ENCODE measurements at places on chromosomes 16 and 17. TPM values are rescaled to one million over a fixed set of nuclear protein-coding genes. Genes with fewer than 3 reads are reported as not detected.

- H3K27ac ChIP-seq, result no peak overlapping the region
- no peaks in the 10 kb centered on the region for H3K36me3 ChIP-seq
- no peak for DNase-seq
- no peaks in the 10 kb centered on the region for H3K27me3 ChIP-seq
- H3K4me3 ChIP-seq, result no peak overlapping the region
These were observed 17.4 kb downstream of the WNT9B start for GRCh38 chr17:46868689-46869187.

DNA sequence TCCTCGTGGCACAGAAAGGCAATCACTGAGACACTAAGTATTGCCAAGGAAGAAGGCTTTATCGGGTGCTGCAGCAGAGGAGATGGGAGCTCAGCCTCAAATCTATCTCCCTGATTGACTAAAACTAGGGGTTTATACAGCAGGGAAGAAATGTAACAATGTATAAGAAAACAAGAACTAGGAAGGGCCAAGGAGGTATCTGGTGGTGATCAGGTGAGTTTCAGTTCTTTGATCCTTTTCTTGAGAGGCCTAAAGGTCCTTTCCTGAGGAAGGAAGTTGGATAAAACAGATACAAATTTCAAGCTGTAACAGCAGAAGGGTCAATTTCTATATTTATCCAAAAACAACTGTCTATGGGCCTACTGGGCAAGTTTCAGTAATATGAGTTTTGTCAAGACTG, 212.4 kb downstream of the COPRS start:
- no peak overlapping the region for H3K4me3 ChIP-seq
- H3K36me3 ChIP-seq, result no peaks in the 10 kb centered on the region
- H3K27ac ChIP-seq, result no peak overlapping the region
- no peaks in the 10 kb centered on the region for H3K27me3 ChIP-seq
- peaks cover 13% of the 10 kb centered on the region for H3K4me1 ChIP-seq
- DNase-seq, result no peak

Gene SPATA32
- total RNA-seq, result not detected

Gene ALKBH5
- total RNA-seq, result 100 TPM

- H3K36me3 ChIP-seq, result no peaks in the 10 kb centered on the region
- H3K4me3 ChIP-seq, result no peak overlapping the region
- H3K27ac ChIP-seq, result no peak overlapping the region
- no peak for DNase-seq
- H3K27me3 ChIP-seq, result no peaks in the 10 kb centered on the region
- H3K4me1 ChIP-seq, result peaks cover 6% of the 10 kb centered on the region
These were observed 5.7 kb upstream of the CD300LG start for GRCh38 chr17:43841282-43841681.

GRCh38 chr16:83550183-83550569, 257.6 kb upstream of the HSBP1 start:
- no peak overlapping the region for H3K27ac ChIP-seq
- no peaks in the 10 kb centered on the region for H3K36me3 ChIP-seq
- DNase-seq, result no peak
- H3K4me1 ChIP-seq, result no peaks in the 10 kb centered on the region

DNA sequence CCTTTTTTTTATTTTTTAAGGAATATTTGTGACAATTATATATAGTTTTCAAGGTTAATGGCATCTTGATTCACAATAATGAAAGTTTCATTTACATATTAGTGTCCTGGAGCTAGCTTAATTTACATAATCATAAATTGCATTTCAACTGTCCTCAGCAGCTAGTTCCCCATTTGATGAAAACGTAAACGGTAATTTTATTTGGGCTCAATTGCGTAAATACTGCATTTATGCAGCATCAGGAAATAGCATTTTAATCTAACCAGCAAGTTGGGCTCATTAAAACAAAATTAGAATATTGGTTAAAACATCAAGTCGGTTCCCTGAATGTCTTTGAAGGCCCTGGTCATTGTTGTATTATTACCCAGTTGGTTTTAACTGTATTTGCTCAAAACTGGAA, 136.8 kb upstream of the CDH5 start:
- H3K36me3 ChIP-seq, result no peaks in the 10 kb centered on the region
- no peaks in the 10 kb centered on the region for H3K27me3 ChIP-seq
- H3K4me3 ChIP-seq, result no peak overlapping the region
- H3K27ac ChIP-seq, result no peak overlapping the region

GRCh38 chr17:59367657-59368045, 36.2 kb downstream of the YPEL2 start:
- H3K4me3 ChIP-seq, result no peak overlapping the region
- H3K36me3 ChIP-seq, result no peaks in the 10 kb centered on the region
- H3K27me3 ChIP-seq, result no peaks in the 10 kb centered on the region

DNA sequence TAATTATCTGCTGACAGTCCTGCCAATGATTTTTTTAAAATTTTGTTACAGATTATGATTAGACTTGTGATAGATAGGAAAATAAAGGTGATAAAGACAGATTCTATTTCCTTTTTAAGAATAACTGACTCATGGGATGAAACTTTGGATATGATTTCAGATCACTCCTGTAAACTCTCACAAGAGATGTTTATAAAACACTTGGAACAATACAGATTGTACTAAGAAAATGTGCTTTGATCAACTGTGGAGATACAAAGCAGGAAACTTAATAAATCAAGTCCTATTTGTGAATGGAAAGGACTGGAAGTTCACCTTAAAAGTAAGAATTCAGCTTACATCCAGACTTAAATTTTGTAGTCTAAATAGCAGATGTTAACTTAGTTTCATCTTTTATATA, 21.4 kb downstream of the MRTFB start:
- H3K36me3 ChIP-seq, result no peaks in the 10 kb centered on the region
- no peak overlapping the region for H3K4me3 ChIP-seq
- no peak for DNase-seq
- H3K27me3 ChIP-seq, result no peaks in the 10 kb centered on the region

Gene GAS2L2
- not detected for total RNA-seq

- H3K36me3 ChIP-seq, result no peaks in the 10 kb centered on the region
- no peaks in the 10 kb centered on the region for H3K27me3 ChIP-seq
- no peak for DNase-seq
- no peaks in the 10 kb centered on the region for H3K4me1 ChIP-seq
- no peak overlapping the region for H3K27ac ChIP-seq
These were observed 195.4 kb upstream of the C17orf78 start for GRCh38 chr17:37180376-37180775.

DNA sequence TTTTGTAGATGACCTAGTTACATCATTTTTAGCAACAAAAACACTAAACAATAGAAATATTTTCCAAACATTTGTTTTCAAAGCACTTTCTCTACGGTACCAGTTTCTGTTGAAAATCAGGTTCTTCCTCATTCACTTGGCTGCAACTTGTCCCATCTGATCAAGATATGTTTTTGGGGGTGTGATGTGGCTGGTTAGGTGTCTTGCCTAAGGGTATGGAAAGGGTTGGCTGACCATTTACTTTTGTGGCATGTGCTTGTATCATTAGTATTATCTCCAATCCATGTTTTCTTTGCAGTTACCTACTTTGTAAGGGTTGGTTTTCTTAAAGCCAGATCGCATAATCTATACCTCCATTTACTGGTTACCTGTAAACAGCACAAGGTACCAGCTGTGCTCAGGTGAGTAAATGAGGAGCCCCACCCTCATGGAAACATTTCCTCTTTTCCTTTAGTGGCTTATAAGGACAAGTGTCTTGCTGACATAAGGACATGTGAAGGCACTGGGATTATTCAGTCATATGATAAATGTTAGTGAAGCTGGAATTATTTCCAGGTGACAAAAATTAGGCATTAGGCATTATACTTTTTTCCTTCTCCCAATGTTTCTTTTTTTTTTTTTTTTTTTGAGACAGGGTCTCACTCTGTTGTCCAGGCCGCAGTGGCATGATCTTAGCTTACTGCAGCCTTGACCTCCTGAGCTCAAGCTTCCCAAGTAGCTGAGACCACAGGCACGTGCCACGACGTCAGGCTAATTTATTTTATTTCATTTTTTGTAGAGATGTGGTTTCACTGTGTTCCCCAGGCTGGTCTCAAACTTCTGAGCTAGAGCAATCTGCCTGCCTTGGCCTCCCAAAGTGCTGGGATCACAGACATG, 162.0 kb downstream of the CCDC182 start:
- DNase-seq, result no peak
- H3K36me3 ChIP-seq, result no peaks in the 10 kb centered on the region
- no peaks in the 10 kb centered on the region for H3K27me3 ChIP-seq
- peaks cover 9% of the 10 kb centered on the region for H3K4me1 ChIP-seq
- no peak overlapping the region for H3K4me3 ChIP-seq

Gene OR1F1
- total RNA-seq, result not detected

DNA sequence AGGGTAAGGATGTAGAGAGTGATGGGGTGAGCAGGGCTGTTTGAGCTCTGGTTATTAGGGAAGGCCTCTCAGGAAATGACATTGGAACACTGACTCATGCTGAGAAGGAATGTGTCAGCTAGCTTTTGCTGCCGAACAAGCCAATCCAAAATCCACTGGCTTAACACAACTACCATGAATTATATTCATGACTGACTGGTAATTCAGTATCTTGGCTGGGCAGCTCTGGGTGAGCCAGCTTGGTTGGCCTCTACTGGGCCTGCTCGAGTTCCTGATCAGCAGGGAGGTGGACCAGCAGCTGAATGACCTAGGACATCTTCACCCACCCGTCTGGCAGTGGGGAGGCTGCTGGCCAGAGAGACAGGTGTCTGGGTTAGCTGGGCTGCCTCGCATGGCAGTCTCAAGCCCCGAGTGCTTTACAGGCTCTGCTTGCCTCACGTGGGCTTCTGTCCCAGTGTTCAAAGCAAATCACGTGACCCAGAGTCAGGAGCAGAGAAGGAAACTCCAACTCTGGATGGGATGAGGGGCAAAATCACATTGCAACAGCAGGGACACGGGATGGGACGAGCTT, 209.4 kb downstream of the KATNIP start:
- DNase-seq, result no peak
- no peaks in the 10 kb centered on the region for H3K4me1 ChIP-seq
- no peaks in the 10 kb centered on the region for H3K27me3 ChIP-seq
- H3K4me3 ChIP-seq, result no peak overlapping the region
- no peak overlapping the region for H3K27ac ChIP-seq

- H3K36me3 ChIP-seq, result no peaks in the 10 kb centered on the region
- no peak overlapping the region for H3K4me3 ChIP-seq
- no peaks in the 10 kb centered on the region for H3K4me1 ChIP-seq
- no peak overlapping the region for H3K27ac ChIP-seq
These were observed 19.5 kb downstream of the TEKT5 start for GRCh38 chr16:10675216-10675615.

Gene GRB7
- total RNA-seq, result not detected

DNA sequence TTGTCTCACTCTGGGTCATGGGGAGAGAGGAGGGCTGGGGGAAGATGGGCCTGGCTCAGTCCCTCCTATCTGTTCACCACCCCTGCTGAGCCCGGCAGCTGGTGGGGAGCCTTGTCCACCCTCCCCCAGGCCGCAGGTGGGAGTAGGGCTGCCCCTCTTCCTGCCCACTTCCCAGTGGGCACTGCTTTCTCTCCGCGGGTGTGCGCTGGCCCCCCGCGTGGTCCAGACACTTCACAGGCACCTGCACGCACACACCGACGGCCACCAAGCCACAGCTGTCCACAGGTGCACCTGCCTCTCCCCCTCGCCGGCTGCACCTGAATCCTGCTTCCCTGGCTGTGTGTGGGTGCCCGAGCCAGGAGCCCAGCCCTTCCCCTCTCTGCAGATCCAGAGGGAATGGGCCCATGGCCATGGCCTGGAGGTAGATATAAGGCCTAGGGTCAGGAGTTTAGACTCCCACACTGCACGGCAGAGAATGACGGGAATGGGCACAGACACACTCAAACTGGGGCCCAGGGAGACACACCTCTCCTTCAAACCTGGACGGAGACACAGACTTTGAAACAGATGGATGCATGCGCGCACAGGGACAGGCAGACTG, 2.0 kb downstream of the NHERF2 start:
- DNase-seq, result no peak
- H3K36me3 ChIP-seq, result peaks cover 8% of the 10 kb centered on the region
- H3K27me3 ChIP-seq, result no peaks in the 10 kb centered on the region
- H3K4me1 ChIP-seq, result no peaks in the 10 kb centered on the region
- H3K27ac ChIP-seq, result peak overlapping the region; percentile 73

GRCh38 chr17:77460514-77461046, 319.8 kb downstream of the SEC14L1 start:
- H3K36me3 ChIP-seq, result no peaks in the 10 kb centered on the region
- no peak for DNase-seq
- no peaks in the 10 kb centered on the region for H3K27me3 ChIP-seq
- peaks cover 78% of the 10 kb centered on the region for H3K4me1 ChIP-seq
- H3K4me3 ChIP-seq, result peak overlapping the region; percentile 1

DNA sequence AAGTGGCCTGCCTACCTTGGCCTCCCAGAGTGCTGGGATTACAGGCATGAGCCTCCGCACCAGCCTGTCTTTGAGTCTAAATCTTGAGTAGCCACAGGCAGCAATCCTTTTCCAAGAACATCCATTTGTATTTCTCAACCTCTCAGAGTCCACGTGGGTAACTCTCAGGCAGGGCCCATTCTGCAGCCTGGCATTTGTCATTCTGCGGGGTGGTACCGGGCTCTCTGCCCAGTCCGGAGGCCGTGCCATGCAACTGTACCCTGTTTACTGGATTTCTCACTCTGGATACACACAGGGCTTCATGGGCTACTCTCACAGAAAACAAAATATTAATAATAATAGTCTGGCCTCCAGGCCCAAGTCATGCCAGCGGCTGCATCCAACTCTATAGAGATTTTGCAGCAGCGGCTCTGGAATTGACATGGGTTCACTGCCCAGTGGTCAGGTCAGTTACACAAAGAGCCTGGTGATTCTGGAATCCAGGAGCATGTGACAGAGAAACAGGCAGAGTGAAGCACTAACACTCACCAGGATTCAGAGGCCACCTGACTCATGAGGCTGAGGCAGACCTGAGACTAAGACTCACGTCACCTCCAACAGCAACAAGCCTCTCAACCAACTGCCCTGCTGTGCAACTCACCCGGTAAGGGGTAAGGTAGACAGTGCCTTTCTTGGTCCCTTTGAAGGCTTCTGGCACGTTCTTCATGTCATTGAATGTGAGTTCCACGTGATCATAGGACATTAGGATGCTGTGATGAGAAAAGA, 4.0 kb downstream of the WBP2 start:
- H3K36me3 ChIP-seq, result peaks cover 46% of the 10 kb centered on the region
- DNase-seq, result peak; percentile 89
- H3K27ac ChIP-seq, result peak overlapping the region; percentile 98
- H3K27me3 ChIP-seq, result no peaks in the 10 kb centered on the region
- no peaks in the 10 kb centered on the region for H3K4me1 ChIP-seq

DNA sequence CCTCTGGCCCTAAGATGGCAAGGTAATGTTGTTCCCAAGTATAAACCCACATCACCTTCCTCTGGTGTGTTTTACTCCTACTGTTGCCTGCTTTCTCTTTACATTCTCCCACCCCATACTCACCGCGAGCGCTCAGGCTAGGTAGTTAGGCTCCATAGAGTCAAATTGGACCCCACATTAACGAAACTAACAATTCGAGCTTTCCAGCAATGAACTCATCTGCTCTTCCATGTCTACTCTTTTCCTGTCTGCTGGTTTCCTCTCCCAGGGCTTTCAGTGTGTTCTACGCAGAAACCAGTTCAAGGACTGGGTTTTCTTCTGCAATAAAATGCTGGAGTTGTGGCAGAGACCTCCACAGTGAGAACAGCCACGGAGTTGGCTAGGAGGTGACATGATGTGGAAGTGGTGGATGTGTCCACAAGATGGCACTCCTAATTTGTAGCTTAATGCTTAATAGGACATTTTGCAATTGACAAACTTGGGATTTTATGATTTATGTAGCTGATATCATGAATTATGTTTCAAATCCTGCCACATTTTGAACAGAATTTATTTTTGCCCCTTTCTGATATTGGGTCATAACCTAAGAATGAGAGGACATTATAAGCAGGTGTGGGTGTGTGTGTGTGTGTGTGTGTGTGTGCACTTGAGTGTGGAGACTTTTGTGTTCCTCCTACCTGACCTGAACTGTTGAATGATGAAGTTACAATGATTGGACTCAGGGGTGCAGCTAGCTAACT, 2.2 kb upstream of the UQCRC2 start:
- no peak overlapping the region for H3K27ac ChIP-seq
- no peak for DNase-seq
- no peak overlapping the region for H3K4me3 ChIP-seq
- peaks cover 28% of the 10 kb centered on the region for H3K4me1 ChIP-seq

Data from sigmoid colon (tissue), 7 donors.